Ammon's horn (tissue), 1 donor: ENCODE measurements at places on chromosomes 11 and 22.
A peak's percentile ranks its signal among the peaks of the same experiment; 100 is the strongest.

- DNase-seq = no peak
These were observed 71.1 kb downstream of the TTC28 start for GRCh38 chr22:28608546-28608945.

DNA sequence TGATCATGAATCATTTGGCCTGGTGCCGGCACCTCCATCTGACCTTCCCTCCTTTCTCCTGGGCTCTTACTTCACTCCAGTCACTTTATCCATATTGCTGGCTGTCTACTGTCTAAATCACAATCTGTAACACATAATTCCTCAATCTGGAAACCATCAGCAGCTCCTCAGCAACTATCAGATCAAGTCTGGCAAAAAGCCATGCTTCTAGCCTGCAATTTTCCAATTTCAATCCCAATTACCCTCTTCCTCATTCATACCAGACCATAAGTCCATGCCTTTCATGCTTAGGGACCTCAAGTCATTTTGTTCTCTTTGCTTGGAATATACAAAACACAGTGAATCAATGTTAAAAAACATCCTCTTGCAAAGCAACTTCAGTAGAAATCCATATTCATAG is 882.8 kb upstream of the ANO3 start:
- DNase-seq = no peak

- DNase-seq = peak; percentile 85
These were observed 34.1 kb downstream of the MB start for GRCh38 chr22:35582861-35583670.

DNA sequence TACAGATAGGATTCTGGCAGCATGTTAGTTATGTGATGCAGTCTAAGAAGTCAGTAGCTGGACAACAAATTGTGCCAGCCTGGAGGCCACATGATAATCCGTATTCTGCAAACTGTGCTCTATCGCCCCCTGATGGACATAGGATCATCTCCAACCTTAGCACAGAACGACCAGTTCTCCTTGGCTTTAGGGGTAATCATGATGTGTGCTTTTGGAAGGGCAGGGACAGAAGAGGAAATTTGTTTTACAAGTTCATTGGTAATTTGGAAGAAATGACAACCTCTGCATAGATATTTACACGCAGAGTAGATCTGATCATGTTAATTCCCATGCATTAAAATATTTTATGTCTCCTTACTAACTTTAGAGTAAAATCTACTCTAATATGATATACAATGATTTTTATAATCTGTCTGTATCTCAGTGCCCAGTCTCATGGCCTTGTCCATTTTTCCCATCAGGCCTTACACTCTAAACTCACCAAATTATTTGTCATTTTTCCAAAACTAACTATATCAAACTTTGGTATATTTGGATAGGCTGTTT is 12.1 kb downstream of the OR10D3 start:
- no peak for DNase-seq

GRCh38 chr11:69373251-69373635 is 79.3 kb downstream of the MYEOV start:
- DNase-seq = no peak

GRCh38 chr11:120936356-120936755 is 87.5 kb upstream of the TBCEL start:
- no peak for DNase-seq

- no peak for DNase-seq
These were observed 73.3 kb downstream of the FAM76B start for GRCh38 chr11:95716266-95716665.

- peak; percentile 20 for DNase-seq
These were observed 137.1 kb downstream of the CSNK2A3 start for GRCh38 chr11:11215944-11216343.

DNA sequence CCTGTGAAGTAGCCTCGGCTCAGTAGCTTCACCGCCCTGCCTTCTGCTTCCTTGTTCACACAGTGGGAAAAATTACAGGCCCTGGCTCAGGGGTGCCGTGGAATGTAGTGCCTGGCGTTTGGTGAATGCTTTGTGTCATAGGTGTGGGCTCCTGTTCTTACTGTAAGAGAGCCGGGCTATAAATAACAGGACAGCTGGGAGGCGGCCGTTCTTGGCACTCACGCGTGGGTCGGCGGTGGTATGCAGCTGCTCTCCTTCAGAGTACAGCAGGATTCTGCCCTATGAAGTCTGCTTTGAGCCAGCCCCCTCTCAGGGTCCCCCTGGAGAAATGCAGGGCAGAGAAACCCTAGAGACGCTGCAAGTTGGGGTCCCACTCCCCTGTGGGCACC is 84.2 kb downstream of the CTTN start:
- no peak for DNase-seq

GRCh38 chr11:64244966-64245365 is 1.8 kb downstream of the PPP1R14B start:
- DNase-seq = no peak
